ENCODE measurements at places on chromosomes 7 and 10.

- no peak for DNase-seq
Measured at GRCh38 chr7:12607134-12607533, 36.6 kb downstream of the SCIN start.

DNA sequence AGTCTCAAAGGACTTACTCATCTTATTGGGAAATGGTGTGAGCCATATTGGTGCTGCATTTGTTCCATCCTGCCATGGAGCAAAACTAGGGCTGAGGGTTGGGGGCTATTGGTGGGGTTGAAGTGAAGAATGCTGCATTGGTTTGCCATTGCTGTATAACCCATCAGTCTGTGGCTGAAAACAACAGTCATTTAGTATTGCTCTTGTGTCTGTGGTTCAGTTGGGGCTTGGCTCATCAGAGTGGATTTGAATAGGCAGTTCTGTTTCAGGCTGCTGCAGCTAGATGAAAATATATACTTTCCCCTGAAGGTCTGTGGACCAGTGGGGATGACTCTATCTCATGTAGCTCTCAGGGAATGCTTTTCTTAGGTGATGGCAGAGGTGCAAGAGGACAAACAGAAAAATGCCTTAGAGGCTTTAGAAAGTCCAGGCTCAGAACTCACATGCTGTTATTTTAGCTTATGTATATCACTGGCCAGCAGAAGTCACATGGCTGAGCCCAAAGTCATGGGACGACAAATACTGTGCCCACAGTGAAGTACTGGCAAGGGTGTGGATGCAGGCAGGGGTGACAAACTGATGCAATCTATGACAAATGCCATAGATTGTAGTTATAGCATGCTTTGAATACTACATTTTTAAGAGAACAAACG, 15.2 kb upstream of the EXOC6 start:
- no peak for DNase-seq

DNA sequence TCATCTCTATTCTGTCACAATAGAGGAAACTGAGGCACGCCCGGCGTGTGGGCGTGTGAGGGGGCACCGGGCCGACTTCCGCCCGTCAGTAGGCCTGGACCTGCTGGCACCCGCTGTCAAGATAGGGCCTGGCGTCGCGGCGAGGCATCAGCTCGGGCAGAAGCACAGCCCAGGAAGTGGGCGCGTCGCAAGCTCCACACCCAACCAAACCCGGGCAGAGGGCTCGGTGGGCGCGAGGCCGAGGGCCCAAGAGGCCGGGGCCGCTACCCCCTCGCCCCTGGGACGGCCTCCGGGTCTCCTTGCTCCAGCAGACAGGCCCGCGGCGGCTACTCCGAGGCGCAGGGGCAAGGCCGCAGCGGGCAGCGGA, 91.2 kb downstream of the SPAG6 start:
- no peak for DNase-seq

- no peak for DNase-seq
Measured at GRCh38 chr10:82914655-82915136, 1039.7 kb downstream of the NRG3 start.

DNA sequence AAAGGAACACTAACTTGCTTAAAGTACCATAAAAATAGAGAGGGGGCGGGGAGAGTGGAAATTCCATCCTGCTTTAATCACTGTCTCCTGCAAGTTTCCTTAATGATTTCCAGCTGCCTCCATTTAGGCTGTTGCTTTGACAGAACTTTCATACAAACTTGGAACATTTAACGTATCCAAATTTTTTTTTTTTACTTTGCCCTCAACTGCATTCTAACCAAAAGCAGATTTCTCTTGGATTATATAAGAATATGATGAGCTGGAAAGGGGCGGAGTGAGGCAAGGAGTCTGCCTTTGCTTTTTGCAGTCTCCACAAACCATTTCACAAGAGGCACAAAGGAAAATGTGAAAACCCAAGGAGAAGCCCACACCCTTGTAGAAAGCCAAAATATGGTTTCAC, 46.6 kb upstream of the COL1A2 start:
- peak; percentile 93 for DNase-seq

Data from HFFc6 (cell line).